ENCODE measurements at places on chromosomes 2 and 18.

DNA sequence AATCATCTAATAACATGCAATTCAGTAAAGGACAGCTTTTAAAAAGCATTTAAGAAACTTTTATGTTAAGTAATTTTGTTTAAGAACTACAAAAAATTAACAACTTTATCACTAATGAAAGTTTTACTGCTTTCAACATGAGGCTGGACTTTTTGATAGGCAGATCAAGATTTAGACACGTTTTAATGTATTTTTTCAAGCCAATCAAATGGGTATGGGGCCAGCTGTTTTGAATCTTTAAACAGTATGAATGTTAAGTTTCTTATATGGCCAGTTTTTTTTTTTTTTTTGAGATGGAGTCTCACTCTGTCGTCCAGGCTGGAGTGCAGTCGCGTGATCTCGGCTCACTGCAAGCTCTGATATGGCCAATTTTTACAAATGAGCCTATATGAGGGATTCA is 73.1 kb downstream of the ST6GAL2 start:
- DNase-seq: no peak

- DNase-seq: no peak
These were observed 137.1 kb downstream of the ARHGAP28 start for GRCh38 chr18:6866552-6867085.

DNA sequence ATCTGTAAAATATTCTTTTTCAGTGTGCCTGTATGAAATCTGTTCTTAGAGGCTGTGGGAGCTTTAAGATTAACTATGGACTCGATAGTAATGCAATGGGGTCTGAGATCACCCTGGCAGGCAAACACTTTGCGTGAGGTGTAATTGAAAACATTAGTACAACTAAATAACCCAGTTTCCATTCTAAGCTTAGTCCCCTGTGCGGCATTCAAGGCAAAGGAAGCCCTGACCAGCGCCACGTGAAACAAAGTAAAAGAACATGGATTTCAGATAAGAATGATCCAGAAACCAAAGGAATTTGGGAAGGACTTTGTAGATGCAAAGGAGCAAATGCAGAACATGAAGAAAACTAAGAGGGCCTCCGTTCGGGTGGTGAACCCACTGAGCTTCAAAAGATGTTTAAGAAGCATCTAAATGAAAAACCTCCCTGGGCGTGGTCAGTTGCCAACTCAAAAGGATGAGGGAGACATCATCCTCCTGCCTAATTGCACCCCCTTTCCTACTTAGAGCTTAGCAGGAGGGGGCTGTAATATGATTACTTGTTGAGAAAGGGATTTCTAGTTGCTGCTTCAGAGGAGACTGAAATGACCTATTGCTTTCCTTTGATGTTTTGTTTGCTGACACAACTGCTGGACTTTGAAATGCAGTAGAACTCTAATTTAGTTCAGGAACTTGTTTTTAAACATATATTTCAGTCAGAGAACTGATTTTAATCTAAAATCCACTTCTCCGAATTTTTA is 7.9 kb upstream of the CETN1 start:
- no peak for DNase-seq

DNA sequence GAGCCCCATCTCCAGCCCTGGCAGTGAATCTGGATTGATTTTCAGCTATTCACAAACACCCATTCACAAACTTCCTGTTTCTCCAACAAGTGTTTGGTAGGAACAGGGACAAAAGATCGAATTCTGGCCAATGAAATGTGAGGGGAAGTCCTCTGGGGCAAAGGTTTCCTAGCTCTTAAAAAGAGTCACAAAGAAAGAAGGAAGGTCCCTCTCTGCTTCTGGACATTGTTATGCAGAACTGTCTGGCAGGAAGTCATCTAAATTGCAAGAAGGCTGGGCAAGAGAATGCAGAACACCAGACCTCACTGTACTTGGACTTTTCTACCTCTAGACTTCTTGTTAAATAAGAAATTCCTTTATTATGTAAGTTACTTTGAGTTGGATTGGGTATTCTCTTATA is 137.3 kb downstream of the CCDC148 start:
- DNase-seq: no peak

GRCh38 chr2:15892151-15892880 is 48.0 kb upstream of the MYCN start:
- DNase-seq: no peak

DNA sequence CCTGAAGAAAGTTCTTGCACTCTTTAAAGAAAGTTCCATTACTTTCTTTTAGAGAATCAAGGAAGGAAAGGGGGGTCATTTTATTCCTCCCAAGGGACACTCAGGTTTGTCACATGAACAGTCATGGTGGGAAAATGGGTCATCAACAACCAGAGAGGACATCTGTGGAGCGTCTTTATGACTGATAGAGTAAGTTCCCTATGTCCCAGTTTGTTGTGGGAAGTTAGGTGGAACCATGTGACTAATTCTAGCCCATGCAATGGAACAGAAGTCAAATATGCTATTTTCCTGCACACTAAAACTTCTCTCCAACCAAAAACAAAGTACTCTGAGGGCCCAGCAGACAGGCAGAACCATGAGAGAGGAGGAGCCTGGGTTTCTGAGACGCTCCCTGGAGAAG is 165.6 kb upstream of the SERTAD2 start:
- DNase-seq: no peak

DNA sequence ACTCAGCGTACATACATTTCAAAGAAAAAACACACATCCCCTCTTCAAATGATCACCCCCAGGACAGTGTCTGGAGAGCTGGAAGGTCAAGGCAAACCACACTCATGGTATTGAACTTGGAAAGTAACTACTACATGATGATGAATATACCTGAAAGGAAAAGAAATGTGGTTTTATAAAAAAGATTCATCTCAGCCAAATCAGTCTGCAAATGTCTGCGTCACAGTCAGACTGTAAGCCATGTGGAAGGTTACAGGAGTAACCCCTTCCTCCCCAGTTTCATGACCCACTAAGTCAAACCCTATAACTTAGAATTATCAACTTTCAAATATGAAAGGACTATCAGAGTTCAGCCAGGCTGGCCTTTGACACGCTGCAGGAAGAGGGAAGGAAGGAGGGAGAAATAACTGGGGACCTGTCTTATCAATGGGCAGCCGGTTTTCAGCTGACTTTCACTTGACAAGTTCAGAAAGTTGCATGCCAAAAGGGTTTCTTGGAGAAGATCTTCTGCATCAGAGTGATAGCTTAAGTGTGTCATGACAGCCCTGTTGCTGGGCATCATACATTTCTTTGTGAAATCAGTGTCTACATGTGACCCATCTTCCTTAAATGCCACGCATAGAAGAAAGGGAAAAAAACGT is 7.0 kb upstream of the BMP10 start:
- DNase-seq: no peak

- no peak for DNase-seq
These were observed 182.9 kb downstream of the VWC2L start for GRCh38 chr2:214593727-214594126.

GRCh38 chr2:196977507-196977906 is 51.0 kb upstream of the PGAP1 start:
- DNase-seq: no peak

GRCh38 chr2:19361325-19361990 is 3.0 kb upstream of the OSR1 start:
- DNase-seq: peak; percentile 64

DNA sequence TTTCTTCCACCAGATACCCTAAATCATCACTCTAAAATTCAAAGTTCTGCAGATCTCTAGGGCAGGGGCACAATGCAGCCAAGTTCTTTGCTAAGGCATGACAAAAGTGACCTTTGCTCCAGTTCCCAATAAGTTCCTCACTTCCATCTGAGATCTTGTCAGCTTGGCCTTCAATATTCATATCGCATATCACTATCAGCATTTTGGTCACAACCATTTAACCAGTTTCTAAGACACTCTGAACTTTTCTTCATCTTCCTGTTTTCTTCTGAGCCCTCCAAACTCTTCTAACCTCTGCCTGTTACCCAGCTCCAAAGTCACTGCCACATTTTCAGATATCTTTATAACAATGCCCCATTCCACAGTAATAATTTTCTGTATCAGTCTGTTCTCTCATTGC is 452.6 kb upstream of the TRIB2 start:
- no peak for DNase-seq

- DNase-seq: no peak
These were observed 60.6 kb downstream of the BCL2 start for GRCh38 chr18:63258749-63259566.

- no peak for DNase-seq
These were observed 1.3 kb downstream of the TMEM163 start for GRCh38 chr2:134717286-134718022.
